ENCODE measurements at places on chromosomes 6 and 20. TPM values are rescaled to one million over a fixed set of nuclear protein-coding genes. Genes with fewer than 3 reads are reported as not detected.

Gene CST2
- total RNA-seq: not detected

Gene TRIM38
- 5.2 TPM for total RNA-seq

Gene DPPA5
- not detected for total RNA-seq

Gene RIN2
- total RNA-seq: 27.1 TPM

Gene PDE7B
- total RNA-seq: 13.6 TPM

Gene ABT1
- total RNA-seq: 16.2 TPM

Gene XKR7
- not detected for total RNA-seq

Gene GGTLC1
- not detected for total RNA-seq

Gene IPCEF1
- total RNA-seq: 2.1 TPM

Gene RAET1G
- total RNA-seq: not detected

Gene CTAGE9
- not detected for total RNA-seq

Gene KIFC1
- total RNA-seq: 12.0 TPM

Gene MUC21
- not detected for total RNA-seq

Gene KHDC1
- total RNA-seq: 2.6 TPM

Gene PTCRA
- 1.0 TPM for total RNA-seq

Gene TTK
- 4.2 TPM for total RNA-seq

Gene HAO1
- not detected for total RNA-seq

Gene MAPK13
- total RNA-seq: 3.1 TPM

Gene PRRC2A
- total RNA-seq: 30.8 TPM

Gene C6orf89
- total RNA-seq: 22.4 TPM

Gene ANKRD66
- not detected for total RNA-seq

Gene SUN5
- total RNA-seq: not detected

Gene SFT2D1
- total RNA-seq: 20.9 TPM

Gene DUSP22
- total RNA-seq: 17.7 TPM

Gene MRAP2
- 40.2 TPM for total RNA-seq

Gene VGLL2
- 17.7 TPM for total RNA-seq

Gene SMOC2
- 26.6 TPM for total RNA-seq

Gene BPIFA1
- total RNA-seq: not detected

Gene SPINT3
- not detected for total RNA-seq

Gene ARHGAP18
- 12.5 TPM for total RNA-seq

Gene KHDC3L
- not detected for total RNA-seq

Gene RIPOR3
- 2.6 TPM for total RNA-seq

Gene DOK5
- total RNA-seq: 31.3 TPM

Gene MUCL3
- total RNA-seq: not detected
